ENCODE measurements at places on chromosomes 1 and 21.

GRCh38 chr1:208557046-208557722 is 313.0 kb upstream of the PLXNA2 start:
- no peak for DNase-seq

DNA sequence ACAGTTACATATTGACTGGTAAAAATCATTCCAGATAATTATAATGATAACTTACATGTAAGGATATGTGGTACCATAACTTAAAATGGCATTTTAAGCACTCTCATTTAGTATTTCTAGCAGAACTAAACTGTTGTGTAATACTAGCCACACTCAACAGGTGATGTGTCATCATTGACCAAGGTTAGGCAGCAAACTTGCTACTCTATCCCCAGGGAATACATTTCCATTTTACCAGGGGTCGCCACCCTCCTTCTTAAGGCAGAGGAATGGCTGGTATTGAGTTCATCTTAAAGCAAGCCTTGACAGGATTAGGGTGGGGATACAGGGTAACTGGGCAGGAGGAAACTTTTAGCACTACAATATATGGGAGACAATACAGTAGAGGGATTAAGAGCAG is 259.8 kb upstream of the CAMK1G start:
- DNase-seq: no peak

- no peak for DNase-seq
Observed at GRCh38 chr1:109134423-109134822, 20.5 kb downstream of the ELAPOR1 start.

GRCh38 chr1:214707306-214708087 is 104.5 kb downstream of the CENPF start:
- DNase-seq: no peak

DNA sequence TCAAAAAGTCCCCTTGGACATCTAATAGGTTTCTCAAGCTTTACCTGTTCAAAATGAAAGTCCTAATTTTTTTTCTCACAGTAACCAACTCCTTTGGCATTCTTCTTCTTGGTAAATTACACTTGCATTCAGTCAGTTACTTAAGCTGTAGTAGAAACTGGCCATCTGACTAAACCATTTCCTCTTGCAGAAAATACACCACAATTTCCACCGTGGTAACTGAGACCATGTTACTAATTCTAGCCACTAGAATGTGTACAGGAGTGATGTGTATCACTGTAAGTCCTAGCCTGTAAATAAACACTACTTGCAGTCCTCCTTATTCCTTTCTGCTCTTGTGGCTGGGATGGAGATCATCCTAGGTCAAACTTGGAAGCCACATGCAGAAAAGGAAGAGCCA is 965.4 kb upstream of the TMPRSS15 start:
- DNase-seq: no peak

- DNase-seq: no peak
Observed at GRCh38 chr1:221735999-221736398, 5.9 kb downstream of the DUSP10 start.

GRCh38 chr1:58392083-58392482 is 154.4 kb downstream of the OMA1 start:
- DNase-seq: no peak

GRCh38 chr1:109617291-109617801 is 2.1 kb downstream of the GNAT2 start:
- DNase-seq: no peak

GRCh38 chr1:199124351-199124750 is 485.5 kb downstream of the PTPRC start:
- no peak for DNase-seq

- DNase-seq: no peak
Observed at GRCh38 chr21:42599486-42599885, 53.9 kb upstream of the PDE9A start.

- no peak for DNase-seq
Observed at GRCh38 chr1:14788080-14788479, 189.6 kb downstream of the KAZN start.

GRCh38 chr1:39086386-39086785 is 60.2 kb downstream of the NDUFS5 start:
- no peak for DNase-seq

GRCh38 chr1:100253552-100253951 is 3.9 kb upstream of the DBT start:
- no peak for DNase-seq

GRCh38 chr21:44437696-44438431 is 17.4 kb upstream of the LRRC3 start:
- no peak for DNase-seq

DNA sequence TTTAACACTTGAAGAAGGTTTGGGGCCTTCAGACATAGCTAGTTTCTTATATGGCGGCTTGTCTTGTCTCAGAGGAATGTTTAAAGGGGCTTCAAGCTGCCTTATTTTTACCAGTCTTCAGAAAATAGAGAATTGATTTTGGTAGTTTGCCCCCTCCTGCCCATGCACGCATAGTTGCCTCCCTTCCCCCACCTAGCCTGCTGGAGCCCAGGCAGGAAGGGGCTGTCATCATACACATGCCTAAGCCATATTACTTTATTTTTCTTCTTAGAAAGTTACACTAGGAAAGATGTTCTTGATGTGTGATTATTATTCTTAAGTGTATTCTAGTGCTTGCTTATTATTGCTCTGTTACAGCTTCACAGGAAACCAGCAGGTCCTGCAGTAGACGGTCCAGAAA is 18.3 kb downstream of the PBX1 start:
- no peak for DNase-seq

DNA sequence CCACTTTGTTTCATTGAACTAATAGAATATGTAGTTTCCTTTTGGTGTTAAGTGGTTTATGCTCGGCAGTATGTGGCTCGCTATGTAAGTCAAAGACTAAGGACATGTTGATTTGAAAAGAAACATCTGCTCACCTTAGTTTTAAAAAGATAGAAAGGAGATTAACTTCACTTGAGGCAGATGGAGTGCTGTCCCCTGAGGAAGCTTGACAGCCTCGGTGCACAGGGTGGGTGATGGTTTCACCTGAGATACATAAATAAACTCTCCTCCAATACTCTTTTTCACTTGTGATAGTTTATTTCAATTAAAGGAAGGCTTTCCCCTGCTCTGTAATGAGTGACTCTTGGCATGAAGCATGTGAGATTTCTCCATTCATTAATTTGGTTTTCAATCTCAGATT is 70.8 kb upstream of the FMN2 start:
- DNase-seq: no peak

DNA sequence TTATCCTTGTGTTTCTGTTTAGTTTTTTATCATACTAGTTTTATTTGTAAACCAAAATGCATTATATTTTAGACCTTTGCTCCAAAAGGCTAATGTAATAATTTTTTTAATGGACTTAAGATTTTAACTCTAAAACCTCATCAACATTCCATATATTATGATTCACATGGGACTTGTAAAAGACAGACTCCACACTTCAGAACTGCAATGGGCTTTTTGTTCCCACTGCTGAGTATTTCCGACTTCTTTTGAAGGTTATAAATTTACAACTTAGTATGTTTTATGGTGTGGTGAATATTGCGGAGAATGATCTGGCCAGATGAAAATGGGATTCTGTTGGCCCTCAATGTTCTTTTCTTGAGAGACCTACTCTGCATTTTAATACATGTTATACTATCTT is 678.5 kb downstream of the USP25 start:
- DNase-seq: no peak

- DNase-seq: no peak
Observed at GRCh38 chr1:7346600-7347570, 424.2 kb upstream of the VAMP3 start.

- DNase-seq: no peak
Observed at GRCh38 chr1:36709869-36710481, 227.3 kb upstream of the CSF3R start.

DNA sequence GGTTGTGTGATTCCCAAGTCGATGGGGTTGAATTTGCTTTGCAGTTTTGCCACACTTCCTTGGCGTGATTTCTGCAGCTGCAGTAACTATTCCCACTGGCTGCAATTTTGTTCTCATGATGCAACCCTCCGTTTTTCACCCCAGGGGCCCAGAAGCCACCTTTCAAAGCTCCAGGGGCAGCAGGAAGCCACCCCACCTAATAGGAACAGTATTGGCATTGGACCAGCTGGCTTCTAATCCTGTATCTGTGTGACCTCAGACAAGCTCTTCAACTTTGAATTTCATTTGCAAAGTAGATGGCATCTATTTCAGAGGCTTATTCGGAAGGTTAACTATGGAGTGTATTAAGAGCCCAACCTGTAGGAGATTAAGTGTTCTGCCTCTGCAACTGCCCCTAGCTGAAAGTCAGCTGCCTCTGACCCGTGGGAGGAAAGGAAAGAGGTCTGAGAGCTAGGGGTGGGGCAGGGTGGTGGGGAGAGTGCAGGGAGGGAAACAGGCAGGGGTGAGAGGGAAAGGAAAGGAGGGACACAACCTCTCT is 12.6 kb downstream of the C1orf115 start:
- no peak for DNase-seq

- DNase-seq: no peak
Observed at GRCh38 chr21:46363698-46364097, 39.7 kb downstream of the PCNT start.

- DNase-seq: no peak
Observed at GRCh38 chr1:230424391-230425251, 1.5 kb downstream of the PGBD5 start.

DNA sequence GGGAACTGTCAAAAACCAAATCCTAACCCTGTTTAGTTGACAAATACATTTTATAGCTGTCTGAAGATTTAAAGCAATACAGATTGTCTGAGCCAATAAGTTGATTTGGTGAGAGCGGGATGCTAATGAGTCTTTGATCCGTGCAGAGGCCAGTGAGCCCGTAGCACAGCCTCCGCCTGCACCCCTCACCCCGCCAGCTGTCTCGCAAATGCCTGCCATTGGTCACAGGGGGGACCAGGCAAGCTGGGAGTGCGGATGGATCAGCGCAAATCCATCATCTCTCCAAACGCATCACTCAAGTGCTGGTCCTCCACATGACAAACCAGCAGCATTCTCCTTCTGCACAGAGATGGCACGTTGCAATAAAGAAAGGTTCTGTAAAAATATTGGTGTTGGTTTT is 51.0 kb downstream of the ZBTB18 start:
- DNase-seq: no peak

DNA sequence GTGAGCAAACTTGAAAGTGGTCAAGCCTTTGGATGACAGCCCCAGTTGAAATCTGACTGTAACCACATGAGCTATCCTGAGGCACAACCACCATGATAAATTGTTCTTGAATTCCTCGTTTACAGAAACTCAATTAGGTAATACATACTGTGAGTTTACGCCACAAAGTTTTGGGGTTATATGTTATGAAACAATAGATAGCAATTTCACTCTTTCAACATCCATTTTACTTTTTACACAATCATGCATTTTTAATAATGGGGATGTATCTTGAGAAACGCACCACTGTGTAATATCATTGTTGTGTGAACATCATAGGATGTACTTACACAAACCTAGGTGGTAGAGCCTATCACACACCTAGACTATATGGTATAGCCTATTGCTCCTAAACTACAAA is 35.4 kb downstream of the OR2C3 start:
- DNase-seq: no peak

DNA sequence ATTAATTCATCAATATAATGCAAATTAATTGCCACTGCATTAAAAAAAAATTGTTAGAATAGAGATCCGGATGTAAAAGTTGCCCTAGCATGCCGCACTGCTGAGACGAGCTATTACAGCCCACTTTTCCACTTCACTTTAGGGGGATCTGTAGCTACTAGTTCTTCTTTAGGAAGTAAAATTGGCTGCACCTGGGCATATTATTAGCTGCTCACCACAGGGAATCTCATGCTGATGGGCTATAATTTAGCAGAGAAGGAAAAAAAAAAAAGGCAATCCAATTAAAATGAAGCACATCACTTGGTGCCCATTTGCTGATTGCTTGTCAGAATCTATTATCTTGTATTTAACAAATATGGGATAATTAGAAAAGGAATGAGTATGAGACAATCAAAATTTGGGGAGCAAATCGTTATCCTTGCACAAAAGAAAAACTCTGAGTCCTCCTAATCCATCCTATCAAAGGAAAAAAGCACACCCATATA is 233.4 kb downstream of the DSCAM start:
- DNase-seq: no peak

- no peak for DNase-seq
Observed at GRCh38 chr1:207754974-207755700, 3.3 kb downstream of the CD46 start.

DNA sequence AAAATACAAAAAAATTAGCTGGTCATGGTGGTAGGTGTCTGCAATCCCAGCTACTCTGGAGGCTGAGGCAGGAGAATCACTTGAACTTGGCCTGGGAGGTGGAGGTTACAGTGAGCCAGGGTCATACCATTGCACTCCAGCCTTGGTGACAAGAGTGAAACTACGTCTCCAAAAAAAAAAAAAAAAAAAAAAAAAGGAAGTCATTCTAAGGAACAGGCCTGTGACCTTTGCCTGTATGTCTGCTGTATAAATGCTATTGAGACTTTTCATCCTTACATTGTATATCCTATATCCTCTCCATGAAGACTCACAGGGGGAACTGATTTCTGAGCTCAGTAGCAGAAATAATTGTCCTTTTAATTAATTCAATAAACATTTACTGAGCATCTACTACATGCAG is 7.5 kb upstream of the CTPS1 start:
- no peak for DNase-seq

DNA sequence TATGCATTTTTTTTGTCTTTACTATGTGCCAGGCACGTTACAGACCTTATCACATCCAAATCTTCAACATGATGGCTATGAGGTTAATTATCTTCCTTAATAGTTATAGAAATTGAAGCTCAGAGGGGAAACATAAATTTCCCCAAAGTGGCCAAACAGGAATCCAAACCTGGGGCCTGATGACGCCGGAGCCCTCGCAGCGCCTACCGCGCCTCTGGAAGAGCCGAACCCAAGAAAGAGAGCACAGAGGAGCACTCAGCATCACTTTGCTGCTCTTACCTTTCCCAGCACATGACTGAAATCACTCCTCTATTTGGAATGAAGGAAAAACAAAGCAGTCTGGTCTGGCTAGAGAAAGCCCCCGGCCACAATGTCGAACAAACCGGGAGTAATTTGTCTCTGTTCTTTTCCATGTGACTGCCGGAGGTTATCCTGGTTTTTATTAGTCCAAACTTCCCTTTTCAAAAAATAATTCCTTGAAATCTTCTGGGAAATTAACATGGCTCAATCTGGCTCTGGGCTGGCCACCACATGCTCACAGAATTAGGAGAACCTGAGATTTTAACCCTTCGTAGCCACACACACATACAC is 195.5 kb downstream of the ADSS2 start:
- DNase-seq: no peak

GRCh38 chr1:14304381-14304865 is 294.1 kb upstream of the KAZN start:
- DNase-seq: no peak

GRCh38 chr21:24280596-24280995 is 1326.7 kb downstream of the MRPL39 start:
- no peak for DNase-seq

GRCh38 chr1:74857676-74858075 is 124.7 kb downstream of the TYW3 start:
- DNase-seq: no peak

Data from activated CD8-positive, alpha-beta memory T cell treated with anti-CD3 and anti-CD28 coated beads for 48 hours (primary cell).